ENCODE measurements at places on chromosomes 12 and 14.

DNA sequence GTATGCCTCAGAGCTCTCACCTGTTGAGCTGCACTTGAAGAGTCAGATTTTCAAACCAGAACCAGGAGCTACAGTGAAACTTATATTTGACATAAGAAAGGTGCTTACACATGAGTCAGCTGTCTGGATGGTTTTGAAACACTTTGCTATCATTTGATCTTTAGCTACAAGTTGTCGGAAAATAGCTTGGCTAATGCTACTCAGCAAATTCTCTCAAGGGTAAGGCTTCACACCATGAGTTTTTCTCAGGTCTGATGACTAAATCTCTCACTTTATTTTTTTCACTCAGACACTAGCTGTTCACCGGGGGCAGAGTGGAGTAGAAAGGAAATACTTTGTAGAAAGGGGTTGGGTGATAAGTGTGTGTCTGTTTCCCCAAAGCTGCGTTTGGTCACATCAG lies 171.8 kb downstream of the FLRT2 start:
- DNase-seq: no peak

GRCh38 chr12:66321435-66321834 lies 19.1 kb downstream of the HELB start:
- DNase-seq: no peak

GRCh38 chr12:126487431-126487980 lies 1422.3 kb downstream of the AACS start:
- DNase-seq: no peak

- peak; percentile 61 for DNase-seq
Measured at GRCh38 chr12:53989227-53990113, 4.5 kb downstream of the HOXC10 start.

- DNase-seq: no peak
Measured at GRCh38 chr12:23361971-23362370, 587.5 kb downstream of the SOX5 start.

DNA sequence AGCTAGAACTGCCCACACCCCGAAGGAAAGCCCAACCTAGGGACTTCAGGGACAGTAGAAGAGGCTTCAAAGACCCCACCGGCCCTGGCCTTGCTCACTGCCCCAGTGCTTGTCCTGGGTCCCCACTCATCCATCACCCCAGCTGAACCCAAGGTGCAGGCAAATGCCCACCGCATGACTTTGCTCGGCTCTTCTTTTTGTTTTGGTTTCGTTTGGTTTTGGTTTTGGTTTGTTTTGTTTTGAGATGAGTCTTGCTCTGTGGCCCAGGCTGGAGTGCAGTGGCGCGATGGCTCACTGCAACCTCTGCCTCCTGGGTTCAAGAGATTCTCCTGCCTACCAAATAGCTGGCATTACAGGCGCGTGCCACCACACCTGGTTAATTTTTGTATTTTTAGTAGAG lies 9.0 kb downstream of the CCDC85C start:
- peak; percentile 66 for DNase-seq

DNA sequence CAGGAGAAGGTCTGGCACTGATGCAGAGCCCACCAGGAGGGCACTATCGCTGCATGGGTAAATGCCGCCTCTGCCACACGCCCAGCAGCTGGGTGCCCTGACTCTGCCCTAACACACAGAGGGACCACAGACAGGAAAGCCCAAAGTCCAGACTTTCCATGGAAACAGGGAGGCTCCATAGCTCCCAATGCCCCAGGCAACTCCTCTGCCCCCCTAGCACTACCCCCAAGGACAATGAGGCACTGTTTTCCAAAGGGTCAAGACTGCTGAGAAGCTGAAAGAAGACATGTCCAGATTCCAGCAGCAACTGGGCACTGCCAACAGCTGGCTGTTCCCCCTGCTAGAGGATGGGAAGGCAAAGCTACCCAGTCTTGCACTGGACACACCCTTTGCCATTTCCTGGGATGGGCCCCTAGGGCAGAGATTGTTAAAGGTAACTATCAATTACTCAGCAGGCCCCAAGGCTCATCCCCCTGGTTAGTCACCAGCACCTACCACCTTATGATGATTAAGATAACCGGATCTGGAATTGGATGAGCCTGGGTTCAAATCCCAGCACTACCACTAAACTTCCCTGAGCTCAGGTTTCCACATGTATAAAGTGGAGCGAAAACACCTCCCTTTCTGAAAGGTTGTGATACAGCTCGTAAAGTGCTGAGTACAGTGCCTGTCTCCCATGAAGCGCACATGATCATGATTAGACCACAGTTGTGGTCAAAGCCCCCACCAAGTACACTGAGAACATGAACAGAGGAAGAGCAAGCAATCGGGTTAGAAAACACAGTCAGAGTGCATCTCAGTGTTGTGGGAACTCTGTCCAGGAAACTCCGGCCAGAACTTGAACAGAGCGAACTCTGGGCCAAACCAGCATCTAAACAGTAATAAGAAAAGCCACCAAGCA lies 3.3 kb downstream of the PXN start:
- peak; percentile 55 for DNase-seq

DNA sequence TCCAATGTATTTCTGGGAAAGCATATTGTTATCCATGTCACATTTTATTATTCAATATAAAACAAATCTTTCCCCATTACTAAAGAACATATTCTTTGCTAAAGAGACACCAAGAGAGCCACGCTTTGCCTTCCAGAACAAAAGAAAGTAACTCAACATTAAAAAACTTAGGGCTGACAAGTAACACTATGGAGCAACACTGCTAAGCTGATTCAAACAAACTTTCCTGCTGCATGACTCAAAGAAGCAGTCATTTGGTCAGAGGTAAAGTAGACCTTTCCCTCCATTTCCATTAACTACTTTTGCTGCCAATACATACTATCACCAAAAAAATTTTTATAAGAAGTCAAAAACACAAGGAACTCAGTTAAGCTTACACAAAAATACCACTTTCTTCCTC lies 83.0 kb downstream of the DENND5B start:
- no peak for DNase-seq

- DNase-seq: no peak
Measured at GRCh38 chr12:40693207-40693821, 1.1 kb downstream of the CNTN1 start.

- peak; percentile 76 for DNase-seq
Measured at GRCh38 chr12:82687021-82688011, 610 bp downstream of the TMTC2 start.

DNA sequence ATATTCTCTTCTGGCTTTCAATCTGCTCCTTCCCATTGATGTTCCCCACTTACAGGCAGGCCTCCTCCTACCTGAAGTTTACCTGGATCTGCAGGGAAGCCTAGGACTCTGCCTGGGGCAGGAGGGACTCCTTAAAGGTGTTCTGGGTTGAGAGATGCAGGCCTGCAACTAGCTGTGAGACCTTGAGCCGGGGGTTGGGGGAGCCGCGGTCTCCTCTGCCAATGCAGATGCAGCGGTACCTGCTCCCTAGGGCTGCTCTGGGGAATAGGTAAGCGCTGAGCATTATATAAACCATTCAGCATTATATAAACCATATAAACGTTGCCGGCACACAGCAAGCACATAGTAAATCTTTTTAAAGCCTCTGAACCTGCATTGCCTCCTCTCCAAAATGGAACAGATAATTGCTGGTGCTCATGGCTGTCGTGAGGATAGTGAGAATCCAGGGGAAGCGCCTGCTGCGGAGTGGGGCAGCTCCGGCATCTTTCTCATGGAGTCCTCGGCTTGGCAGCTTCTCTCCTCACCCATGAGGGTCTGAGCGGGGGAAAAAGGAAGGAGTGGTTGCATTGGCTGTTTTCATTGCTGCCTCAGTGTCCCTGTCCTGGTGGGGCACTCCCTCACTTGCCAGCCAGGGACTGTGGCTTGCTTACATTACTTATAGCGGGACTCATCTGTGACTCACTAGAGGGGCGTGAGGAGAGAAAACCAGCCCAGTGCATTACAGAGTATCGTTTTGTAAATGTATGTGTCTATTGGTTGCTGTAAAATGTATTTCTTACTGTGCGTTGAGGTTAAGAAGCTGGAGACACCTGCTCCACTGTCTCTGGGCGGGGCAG lies 12.5 kb upstream of the KRT80 start:
- DNase-seq: no peak

- DNase-seq: no peak
Measured at GRCh38 chr12:112855375-112855774, 51.4 kb upstream of the OAS1 start.

DNA sequence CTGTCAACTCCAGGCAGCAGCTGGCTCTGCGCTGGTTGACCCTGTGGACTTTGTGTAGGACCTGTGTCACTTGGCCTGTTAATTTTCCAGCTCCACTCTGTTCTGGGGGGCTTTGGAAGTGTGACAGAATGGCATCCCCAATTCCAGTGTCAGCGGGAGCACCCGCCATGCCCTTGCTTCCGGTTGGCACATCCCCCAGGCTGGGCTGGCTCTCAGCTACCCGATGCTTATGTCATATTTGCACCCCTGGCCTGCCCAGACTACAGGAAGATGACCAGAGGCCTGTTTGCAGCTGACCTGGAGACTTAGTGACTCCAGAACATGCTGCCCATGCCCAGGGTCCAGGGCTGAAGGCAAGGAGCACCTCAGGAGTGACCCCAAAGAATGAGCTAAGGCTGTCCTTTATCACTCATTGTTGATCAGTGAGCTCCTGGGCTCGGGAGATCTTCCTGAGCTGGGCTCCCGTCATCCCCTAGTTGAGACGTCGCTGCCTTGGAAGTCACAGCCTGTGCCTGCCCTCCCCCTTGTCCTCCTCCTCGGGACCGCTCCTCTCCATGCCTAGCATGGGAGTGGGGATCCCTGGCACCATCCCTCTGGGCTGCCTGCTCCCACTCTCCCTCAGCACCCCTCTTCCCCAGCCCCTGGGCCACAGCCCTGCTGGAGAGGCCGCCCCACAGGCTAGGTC lies 163.4 kb upstream of the RTL1 start:
- peak; percentile 16 for DNase-seq

- DNase-seq: no peak
Measured at GRCh38 chr14:35632271-35632670, 98.3 kb downstream of the INSM2 start.

DNA sequence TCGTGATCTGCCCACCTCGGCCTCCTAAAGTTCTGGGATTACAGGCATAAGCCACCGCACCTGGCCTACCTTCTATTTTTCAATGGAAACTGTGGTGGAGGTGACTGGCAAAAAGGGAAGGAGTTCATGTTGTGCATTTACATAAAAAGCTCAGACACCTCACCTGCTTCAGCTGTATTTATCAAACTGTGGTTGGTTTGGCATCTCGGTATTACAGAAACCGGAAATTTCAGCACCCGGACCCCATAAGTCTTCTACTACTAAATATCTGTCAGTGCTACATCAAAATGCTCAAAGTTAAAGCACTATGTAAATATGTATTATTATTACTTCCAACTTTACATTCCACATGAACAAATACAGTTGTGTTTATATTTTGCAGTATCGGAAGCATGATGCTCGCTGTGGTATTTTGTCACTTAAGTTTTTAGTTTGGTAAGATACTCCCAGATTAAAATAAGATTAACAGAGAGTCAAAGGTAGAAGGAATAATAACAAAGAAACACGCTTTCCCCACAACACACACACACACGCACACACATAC lies 95.4 kb downstream of the ITPR2 start:
- DNase-seq: no peak

DNA sequence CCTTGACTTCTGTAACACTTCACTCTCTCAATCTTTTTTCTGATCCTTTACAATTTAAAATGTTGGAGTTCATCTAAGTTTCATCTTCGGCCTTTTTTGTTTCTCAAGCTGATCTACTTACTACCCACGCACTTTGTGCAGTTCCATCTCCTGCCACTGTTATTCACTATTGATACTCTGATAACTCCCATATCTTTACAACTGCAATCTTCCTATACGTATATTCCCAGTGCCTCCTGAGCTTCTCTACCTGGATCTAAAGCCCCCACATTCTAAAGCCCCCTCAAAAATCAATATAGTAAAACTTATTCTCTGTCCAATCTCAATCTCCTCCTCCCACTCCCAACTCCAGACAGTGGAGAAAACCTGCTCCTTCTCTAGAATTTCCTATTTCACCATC lies 5.9 kb downstream of the ATG2B start:
- no peak for DNase-seq

DNA sequence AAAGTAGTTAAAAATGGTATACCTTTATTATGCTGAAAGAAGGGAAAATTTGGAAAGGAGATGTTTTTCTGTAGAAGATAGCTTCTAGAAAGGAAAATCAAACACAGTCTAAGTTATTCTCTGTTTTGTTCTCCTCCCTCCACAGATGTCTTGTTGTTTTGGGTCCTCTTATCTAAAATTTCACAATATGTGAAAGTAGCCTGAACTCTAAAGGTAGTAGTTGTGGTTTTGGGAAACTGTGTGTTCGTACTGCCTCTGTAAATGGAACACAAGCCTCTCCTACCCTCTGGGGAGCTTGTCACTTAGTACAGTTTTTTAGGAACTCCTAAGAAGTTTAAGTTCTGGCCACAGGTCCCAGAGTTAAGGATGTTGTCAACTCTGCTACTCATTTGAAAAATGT lies 112.6 kb downstream of the CRADD start:
- no peak for DNase-seq

DNA sequence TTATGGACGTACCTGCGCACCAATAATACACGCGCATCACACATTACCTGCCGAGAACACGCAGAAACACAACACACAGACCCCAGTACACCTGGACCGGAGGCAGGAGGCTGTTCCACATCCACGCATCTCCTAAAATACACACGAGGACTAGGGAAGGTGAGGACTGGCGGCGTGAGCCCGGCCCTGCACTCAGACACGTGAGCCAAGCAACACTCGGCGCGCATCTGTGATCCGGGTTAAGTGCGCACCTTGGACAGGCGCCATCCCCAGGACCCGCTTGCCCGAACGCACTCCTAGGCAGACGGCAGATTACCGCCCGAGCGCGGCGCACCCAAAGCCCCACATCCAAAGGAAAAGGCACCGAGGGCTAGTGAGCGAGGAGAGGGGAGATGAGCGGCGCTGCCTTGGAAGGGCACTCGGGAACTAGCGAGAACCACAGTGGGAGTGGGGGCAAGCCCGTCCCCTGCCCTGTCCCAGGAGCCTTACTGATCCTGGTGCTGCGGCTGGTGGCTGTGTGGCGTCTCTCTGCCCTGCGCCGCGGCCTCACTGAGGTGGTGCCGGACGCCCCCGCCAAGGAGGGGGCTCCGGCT lies 417 bp downstream of the GLS2 start:
- DNase-seq: peak; percentile 44

DNA sequence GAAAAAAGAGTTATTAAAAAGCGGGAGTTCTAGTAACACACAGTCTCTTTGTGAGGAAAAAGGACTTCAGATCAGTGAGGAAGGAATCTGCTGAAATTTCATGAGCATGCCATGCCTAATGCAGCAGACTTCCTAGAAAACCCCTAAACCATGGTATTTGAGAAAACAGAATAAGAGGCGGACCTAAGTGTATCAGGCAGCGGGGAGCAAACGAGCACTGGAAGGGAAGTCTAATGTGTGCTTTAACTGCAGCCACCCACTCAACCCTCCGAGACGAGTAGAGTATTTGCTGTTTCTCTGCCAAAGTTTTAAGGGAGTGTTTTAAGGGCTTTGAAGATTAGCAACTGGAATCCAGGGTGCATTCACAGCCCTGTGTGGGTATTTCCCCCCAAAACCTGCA lies 36.5 kb downstream of the ACADS start:
- no peak for DNase-seq

DNA sequence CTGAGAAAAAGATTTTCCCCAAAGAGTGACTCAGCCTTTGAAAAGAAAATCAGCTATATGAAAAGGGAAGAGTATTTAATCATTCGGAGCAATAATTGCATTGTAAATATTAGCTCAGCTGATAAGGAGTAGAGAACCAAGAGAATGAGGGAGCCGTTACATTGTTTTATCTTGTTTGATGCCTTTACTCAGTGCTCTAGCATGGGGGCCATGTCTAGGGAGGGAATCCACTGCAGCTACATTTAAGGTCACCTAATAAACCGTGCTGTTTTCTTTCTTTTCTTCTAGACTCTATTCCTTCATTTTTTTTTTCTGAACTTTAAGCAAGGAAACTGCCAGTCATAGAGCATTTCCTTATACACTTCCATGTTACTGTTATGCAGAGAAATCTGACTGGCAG lies 447.0 kb downstream of the DIO2 start:
- DNase-seq: no peak
